NCI-H1436 treated with DMSO at 0.1 percent for 48 hours (cell line): ENCODE measurements at places on chromosomes 7 and 10.

DNA sequence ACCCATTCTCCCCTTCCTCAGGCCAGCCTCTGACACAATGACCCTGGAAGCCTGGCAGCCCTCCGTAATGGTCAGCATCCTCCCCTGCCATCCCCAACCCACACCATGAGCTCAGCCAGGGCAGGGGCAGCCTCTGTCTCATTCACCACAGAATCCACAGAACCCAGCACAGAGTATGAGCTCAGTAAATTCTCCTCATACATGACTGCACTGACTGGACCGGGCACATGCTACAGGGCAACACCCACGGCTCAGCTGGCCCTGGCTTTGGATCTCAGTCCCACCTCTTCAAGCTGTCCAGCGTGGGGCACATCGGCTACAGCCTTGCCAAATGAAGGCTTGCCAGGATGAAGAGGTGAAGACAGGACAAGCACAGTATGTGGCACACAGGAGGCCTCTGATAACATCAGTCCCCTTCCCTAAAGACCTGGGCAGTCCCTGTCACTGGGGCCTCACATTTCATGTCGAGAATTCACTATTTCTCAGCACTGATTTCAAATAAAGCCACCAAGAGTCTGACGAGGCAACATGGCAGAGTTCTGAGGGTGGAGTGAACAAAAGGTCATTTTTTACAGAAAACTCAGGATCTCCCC is 7.9 kb downstream of the GPRIN2 start:
- no peak for DNase-seq

- no peak for DNase-seq
These were observed 507.2 kb downstream of the TCERG1L start for GRCh38 chr10:130804281-130804680.

DNA sequence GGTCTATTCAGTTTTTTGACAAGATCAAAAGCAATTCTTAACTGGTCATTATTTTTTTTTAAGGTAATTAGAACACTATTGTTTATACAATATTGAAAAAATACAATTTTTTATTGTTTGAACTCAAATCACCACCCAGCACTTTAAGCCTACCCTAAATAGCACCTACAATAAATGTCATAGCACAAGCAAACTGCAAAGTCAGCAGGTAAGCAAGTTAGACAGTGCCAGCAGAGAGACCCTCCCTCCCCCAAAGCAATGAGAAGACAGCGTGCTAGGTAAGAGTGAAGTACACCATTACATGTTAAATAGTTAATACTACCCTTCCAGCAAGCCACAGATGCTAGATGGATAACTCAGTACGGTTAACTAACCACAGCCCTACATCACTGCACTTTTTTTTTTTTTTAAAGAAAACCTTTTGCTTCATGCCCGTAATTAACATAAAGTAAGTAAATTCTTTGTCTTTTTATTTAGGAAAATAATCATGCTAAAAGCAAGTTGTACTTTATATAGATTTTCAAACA is 120.0 kb downstream of the UBE2H start:
- DNase-seq, result no peak

- peak; percentile 58 for DNase-seq
These were observed 349.4 kb downstream of the EXOC4 start for GRCh38 chr7:133602291-133602690.

GRCh38 chr10:97713826-97714400 is 383 bp downstream of the MARVELD1 start:
- no peak for DNase-seq

DNA sequence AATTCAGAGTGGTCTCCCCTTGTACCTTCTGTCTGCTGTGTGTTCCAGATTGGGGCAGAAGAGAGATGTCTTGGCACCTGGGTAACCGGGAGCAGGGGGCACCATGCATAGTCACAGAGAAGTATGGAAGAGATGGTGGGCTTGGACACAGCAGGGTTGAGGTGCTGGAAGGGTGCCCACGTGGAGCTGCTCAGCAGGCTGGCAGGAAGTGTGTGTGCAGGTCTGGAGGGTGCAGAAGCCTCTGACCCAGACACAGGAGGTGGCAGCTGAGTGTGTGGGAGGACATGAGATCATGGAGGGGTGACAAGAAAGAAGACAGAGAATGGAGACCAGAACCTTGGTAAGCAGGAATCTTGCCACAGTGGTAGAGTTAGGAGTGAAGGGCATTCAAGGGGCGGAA is 42.3 kb upstream of the DUSP5 start:
- DNase-seq, result no peak

- DNase-seq, result no peak
These were observed 65.7 kb downstream of the VWA2 start for GRCh38 chr10:114304571-114305421.

DNA sequence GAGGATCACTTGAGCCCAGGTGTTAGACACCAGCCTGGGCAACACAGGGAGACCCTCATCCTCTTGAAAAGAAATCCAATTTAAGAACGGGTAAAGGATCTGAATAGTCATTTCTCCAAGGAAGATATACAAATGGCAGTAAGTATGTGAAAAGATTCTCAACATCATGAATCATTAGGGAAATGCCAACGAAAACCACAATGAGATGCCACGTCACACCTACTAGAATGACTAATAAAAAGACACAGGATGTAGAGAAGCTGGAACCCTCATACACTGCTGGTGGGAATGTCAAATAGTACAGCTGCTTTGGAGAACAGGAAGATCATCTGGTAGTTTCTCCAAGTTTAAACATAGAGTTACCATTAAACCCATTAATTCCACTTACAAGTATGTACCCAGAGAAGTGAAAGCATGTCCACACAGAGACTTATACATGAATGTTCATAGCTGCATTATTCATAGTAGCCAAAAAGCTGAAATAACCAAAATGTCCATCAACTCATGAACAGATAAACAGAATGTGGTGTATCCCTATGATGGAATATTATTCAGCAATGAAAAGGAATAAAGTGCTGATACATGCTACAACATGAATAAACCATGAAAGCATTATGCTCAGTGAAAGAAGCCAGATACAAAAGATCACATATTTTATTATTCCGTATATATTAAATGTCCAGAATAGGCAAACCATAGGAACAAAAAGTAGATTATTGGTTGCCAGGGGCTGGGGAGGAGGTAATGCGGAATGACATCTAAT is 13.1 kb upstream of the ZMIZ2 start:
- DNase-seq, result no peak

DNA sequence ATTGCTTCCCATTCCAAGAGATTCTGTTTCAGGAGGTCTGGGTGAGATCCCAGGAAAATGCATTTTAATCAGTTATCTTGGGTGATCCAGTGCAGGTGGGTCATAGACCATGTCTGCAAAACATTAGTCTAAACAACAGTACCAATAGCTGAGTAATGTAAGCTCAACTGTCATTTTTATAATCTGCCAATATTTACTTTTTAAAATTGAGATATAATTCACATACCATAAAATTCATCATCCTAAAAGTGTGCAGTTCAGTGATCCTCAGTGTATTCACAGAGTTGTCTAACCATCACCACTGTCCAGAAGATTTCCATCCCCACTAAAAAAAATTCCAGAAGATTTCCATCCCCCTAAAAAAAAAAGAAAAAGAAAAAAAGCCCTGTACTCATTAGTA is 51.0 kb downstream of the FAM204A start:
- no peak for DNase-seq

GRCh38 chr10:77533887-77534278 is 103.7 kb downstream of the KCNMA1 start:
- no peak for DNase-seq

- no peak for DNase-seq
These were observed 60.4 kb upstream of the STRIP2 start for GRCh38 chr7:129373651-129374428.

DNA sequence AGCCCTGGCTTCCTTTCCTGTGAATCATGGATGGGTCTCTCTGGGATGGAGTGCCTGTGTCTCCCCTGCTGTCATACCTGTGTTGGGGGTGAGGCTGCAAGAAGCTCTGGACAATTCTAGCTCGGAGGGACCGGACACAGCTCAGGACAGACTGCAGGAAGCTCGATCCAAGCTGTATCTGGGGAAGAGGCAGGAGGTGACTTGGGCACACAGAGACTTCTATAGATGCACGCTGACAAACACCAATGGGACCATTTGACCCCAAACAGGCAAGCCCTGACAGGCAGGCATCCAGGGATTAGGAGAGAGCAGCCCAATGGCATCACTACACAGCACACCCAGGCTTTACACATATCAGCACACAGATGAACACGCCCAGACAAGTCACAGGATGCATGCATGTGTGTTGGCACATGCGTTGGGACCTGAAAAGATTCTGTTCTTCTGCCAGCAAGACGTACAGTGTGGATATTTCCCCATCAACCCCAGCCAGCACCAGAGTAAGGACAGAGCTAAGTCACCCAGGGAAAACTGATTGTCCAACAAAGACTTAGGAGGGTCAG is 4.5 kb downstream of the LLCFC1 start:
- no peak for DNase-seq

- no peak for DNase-seq
These were observed 46.7 kb downstream of the CAV1 start for GRCh38 chr7:116571552-116571951.
